Cortex of kidney (tissue), 1 donor: ENCODE measurements at places on chromosomes 16 and 17.

DNA sequence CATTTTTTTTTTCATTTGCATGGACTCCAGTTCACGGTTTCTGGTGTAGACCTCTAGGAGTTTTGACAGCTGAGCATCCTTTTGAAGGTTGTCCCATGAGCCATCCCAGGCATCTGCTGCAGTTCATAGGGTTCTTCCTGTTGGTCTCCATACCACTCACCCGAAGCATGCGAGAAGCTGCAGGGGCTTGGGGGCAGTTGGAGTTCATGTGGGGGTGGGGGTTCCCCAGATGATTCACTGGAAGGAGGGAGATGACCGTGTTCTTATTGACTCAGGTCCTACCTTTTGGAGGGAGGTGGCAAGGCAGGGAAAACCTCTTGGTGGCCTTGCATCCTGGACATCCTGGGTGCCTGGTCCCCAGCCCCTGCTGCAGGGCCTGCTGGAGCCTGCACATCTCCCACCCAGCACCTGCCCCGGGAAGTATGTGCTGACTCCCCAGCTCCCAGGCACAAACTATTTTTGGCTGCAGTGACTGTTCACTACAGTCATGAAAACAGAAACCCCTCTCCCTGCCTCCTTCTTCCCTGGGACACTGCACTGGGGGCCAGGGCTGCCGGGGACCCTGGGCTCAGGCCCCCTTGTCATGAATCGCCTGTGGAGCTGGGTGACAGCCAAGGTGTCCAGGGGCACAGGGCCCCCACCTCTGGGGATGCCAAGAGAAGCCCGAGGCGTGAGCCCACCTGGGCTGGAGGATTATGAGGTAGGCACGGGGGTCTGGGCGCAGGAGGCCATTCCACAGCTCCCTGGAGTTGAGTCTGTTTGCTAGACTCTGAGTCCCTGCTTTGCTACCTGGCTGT, 64.9 kb upstream of the LGALS9 start:
- DNase-seq: no peak

- DNase-seq: no peak
These were observed 22.0 kb downstream of the KPNA2 start for GRCh38 chr17:68057531-68057952.

DNA sequence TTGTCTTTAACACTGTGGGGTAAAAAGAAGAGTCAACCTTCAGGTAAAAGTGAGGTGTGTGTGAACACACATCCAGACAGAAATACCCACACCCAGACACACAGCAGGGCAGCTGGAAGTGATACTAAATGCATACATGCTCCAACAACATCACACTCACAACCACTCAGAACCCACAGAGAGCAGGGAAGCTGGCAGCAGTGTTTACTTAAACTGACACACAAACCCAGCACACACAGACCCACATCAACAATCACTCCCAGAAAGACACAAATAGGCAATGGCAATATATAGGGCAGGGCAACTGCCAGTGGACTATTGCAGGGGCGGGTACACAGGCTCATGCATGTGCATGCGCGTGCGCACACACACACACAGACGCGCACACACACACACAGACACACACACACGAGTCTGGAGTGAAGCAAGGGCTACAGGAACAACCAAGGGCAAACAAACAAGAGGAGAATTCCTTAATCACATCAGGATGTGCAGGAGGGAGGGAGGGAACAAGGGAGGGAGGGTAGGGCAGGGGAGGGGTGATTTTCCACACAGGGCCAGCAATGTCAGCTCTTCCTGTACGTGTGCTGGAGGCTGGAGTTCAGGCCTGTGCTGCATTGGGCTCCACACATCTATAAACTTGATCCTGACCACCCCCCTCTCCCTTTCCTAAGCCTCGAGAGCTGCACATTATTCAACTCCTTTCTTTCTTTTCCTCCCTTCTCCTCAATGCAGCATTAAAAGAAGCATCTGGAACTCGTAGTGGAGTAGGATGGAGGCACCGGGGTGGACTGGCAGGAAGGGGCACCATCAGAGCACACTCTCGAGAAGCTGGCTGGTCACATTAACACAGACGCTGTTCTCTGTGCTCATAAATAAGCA, 30.1 kb downstream of the HIC1 start:
- no peak for DNase-seq

DNA sequence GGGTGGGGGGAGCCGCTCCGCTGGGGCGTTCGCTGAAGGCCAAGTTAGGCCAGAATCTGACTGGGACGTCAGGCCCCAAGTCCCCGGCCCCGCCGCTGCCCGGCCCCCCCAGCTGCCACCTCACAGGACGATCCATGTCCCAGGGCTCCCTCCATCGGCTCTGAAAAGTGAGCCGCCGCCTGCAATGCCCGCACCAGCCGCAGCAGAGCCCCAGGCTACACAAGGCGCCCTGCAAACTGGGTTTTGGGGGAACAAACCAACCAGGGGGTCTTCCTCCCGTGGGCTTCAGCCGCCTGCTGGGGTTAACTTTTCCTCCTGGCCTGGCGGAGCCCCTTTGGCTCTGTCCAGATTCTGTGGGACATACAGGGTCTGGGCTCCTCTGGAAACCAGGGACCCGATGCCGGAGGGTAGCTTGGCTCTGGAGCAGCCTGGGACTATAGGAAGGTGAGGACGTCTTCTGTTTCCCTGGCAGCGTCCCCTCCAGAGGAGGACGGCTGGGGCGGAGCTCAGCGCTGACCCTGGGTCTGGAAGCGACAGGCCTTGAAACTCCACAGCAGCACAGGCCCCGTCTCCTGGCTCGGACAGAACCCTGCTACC, 835 bp downstream of the NME4 start:
- no peak for DNase-seq

GRCh38 chr16:10067835-10068234, 114.4 kb downstream of the GRIN2A start:
- DNase-seq: no peak

DNA sequence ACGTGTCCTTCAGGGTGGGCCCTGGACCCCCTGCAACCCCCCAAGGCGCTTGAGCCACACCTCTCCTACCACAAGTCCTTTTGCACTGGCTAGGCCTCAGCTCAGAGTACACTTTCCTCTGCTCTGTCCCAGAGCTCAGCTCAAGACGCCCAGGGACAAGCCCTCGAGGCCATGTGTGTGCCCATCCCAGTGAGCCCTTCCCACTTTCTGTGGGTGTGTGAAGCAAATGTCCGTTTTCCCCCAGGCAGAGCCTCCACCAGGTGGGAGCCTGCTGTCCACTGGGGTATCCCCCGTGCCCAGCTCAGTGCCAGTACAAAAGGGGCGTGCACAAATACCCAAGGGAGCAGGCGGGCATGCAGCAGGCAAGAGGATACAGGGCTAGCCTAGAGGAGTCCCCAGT, 18.4 kb downstream of the KIFC3 start:
- DNase-seq: no peak

DNA sequence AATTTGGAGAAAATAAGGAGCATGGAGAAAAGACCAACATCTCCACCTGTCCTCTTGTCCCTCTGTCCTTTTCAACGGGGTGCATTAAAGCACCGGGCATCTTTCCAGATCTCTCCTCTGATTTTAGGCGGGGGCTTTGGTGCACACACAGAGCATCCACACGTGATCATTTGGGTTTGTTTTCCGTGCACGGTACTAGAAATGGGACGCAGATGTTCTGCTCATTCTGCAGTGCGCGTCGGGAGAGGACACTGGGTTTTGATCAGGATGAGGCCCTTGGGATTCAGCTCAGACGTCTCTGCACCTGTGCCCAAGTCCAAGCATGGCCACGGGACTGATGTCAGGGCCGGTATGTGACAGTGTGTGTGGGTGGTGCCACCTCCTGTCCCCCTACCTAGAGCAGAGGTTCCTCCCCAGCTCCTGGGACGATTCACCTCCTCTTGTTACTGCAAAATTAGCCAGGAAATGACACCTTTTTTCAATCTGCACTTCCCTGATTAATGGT, 31.9 kb downstream of the PDIA2 start:
- DNase-seq: no peak

GRCh38 chr17:32865141-32865540, 11.8 kb downstream of the MYO1D start:
- no peak for DNase-seq
